NB4 (cell line): ENCODE measurements at places on chromosomes 1 and 21.

GRCh38 chr1:55980582-55980981 lies 598.8 kb downstream of the PLPP3 start:
- no peak for DNase-seq

- DNase-seq = no peak
Measured at GRCh38 chr1:45442272-45442671, 48.7 kb downstream of the TESK2 start.

DNA sequence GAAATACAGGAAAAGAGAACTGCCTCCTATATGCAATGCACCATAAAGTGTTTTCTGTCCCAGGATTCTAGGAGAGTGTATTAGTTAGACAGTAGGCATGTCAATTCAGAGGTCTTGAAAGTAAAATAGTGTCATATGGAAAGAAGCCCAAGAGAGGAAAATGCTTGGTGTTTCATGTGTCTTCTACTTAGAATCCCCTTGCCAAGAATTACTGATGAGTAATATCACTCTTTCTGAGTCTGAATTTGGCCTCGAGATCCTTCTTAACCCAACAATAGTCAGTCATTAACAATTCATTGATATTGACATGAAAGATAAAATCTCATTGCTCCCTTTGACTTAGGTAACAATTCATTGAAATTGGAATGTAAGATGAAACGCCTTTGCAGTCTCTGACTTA lies 972.2 kb downstream of the TTLL7 start:
- DNase-seq = no peak

DNA sequence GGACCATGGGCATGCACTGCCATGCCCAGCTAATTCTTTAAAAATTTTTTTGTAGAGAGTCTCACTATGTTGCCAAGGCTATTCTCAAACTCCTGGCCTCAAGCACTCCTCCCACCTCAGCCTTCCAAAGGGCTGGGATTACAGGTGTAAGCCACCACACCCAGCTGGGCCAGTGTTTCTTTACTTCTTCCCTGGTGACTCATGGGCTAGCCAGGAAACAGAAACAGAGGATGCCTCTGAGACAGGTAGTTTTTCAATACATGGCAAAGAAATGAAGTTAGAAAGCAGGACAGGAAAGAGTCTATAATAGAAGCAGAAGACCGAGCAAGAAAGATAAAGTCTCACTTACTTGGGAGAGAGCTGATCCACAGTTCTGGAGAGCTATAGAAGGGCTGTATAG lies 7.6 kb upstream of the C1orf74 start:
- no peak for DNase-seq

DNA sequence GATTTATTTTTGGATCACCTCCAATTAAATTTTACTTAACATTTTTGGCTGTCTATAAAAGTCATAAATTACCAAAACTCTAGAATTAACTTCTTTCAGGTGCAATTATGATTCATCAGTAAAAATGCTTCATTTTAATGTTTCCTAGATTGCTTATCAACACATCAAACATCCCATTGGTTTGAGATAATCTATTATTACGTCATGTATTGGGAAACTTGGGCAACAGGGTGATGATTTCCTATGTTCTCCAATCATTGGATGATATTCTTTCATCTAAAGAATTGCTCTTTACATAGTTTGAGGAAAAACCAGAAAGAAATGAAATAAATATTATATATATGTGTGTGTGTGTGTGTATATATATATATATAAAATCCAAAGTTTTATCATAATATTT lies 76.8 kb upstream of the KCNJ6 start:
- no peak for DNase-seq

DNA sequence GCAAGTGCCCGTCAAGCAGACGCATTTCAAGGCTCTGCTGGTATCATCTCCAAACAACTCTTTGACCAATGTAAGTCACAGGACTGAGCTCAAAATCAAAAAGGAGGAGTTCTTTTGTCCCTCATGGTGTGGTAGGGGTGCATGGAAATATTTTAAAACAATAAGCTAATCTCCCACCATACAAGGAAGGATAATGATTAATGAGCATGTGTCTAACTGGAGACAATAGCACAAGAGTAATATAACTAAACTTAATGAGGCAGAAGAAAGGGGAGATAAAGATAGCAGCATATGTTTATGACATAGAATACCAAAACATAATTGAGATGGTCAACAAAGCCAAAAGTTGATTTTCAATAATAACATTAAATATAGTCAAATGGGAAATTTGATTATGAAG lies 668.0 kb upstream of the ZP4 start:
- DNase-seq = no peak

DNA sequence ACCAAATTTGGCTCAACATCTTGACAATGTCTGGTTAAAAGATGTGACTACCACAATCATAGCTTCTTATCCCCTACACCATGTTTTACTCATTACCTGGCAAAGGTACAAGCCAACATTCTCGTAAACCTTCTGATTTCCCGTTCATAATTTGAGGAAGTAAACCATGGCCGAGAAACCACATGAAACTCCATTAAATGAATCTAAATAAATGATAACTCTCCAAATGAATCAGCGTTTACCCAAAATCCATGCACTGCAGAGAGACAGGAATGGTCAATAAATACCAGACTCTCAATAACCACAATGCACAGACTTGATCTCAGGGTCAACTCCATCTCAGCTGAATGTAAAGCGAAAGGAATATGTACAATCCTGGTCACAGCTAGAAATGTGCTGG lies 125.2 kb downstream of the TYW3 start:
- DNase-seq = no peak

- DNase-seq = peak; percentile 43
Measured at GRCh38 chr1:232891656-232892317, 58.6 kb upstream of the NTPCR start.

GRCh38 chr21:17699524-17700189 lies 87.0 kb upstream of the BTG3 start:
- no peak for DNase-seq

DNA sequence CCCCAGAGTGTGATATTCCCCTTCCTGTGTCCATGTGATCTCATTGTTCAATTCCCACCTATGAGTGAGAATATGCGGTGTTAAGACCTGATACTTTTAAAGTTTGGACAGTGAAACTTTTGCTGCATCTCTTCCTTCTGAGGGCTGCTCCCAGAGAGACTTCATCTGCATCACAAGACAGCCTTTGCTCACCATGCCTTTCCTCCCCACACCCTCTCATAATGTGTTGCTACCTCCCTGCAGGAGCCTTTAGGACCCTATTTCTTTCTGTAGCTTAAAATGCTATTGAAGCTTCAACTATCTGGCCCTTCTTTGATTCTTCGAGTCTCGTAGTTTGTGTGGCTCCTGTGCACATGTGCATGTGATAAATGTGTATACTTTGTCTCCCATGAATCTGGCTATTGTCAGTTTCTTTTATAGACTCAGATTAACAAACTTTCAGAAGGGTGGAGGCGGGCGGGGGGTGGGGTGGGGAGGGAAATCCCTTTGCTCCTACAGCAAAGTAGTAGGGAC lies 23.7 kb downstream of the LEPR start:
- no peak for DNase-seq

DNA sequence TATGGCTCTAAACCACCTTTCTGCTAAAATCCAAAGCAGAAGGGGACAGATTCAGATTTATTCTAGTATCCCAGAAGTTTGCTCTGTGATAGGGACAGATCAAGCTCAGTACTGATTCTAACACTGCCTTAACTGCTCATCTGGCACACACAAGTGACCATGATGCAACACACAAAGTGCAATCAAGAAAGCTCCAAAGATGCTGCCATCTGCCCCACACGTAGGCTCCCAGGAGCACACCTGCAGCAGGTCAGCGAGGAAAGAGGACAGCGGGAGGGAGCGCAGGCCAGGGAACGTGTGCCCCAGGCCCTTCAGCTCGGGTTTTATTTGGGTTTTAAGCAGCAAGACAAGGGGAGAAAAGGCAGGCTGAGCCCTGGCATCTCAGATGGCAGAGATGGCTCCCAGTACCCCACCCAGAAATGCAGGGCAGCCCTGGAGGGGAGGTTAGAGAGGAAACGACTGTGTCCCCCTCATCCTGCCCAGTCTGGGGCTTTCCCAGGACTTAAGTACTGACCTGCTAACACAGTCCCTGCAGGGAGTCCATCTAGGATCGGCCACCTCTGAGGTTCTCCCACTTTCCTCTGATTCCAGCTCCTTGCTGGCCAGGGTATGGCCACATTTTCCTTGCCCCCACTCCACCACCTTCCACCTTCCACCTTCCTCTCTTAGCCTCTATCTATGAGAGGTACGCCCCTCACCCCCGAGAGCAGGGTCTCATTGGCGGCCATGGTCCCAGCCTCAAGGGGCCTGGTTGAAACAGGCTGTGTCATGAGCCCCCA lies 1.2 kb downstream of the TRIM11 start:
- DNase-seq = no peak

- DNase-seq = no peak
Measured at GRCh38 chr1:3852091-3852490, 4.9 kb downstream of the CEP104 start.

GRCh38 chr1:212980123-212980785 lies 29.9 kb downstream of the VASH2 start:
- DNase-seq = no peak

DNA sequence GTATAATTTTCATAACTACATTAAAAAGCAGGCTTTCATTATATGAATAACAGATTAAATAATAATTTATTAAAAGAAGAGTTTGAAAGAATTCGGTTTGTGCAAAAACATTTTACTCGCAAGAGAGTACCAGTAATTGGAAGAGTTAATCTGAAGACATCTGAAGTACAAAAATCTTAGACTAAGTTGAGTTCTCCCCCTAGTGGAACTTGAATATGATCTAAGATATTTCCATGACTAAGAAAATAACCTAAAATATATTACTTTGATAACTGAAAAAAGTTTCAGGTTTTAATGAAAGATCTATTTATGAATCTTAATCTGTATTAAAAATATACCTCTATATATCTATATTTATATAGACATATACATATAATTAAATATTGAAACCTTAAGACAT lies 112.5 kb upstream of the GFI1 start:
- DNase-seq = peak; percentile 69

- no peak for DNase-seq
Measured at GRCh38 chr1:215594640-215595039, 27.5 kb downstream of the KCTD3 start.

GRCh38 chr1:235997049-235997448 lies 67.8 kb downstream of the NID1 start:
- DNase-seq = peak; percentile 87

- DNase-seq = no peak
Measured at GRCh38 chr21:17539743-17540341, 27.0 kb downstream of the CXADR start.
